ENCODE measurements at places on chromosomes 5 and 9.

- DNase-seq: no peak
Measured at GRCh38 chr5:145393426-145393825, 441.7 kb downstream of the PRELID2 start.

DNA sequence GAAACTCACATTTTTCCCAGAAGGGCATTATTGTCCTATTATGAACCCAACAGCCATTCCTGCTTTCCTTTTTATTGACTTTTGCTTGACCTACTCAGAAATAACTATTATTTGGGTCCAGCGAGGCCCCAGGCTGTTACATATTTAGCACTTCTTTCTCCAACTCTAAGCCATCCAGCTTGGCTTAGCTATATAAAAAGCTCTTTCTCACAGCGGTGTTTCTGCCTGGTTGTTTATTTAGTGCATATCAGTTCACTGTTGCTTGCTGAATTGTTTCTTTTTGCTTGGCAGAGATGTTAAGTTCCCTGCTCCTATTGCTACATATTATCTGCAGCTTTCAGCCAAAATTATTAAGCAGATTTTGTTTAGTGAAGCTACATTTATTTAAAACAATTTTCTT is 1156.8 kb upstream of the SEMA6A start:
- no peak for DNase-seq

GRCh38 chr9:129570450-129571297 is 50.2 kb downstream of the C9orf50 start:
- no peak for DNase-seq

DNA sequence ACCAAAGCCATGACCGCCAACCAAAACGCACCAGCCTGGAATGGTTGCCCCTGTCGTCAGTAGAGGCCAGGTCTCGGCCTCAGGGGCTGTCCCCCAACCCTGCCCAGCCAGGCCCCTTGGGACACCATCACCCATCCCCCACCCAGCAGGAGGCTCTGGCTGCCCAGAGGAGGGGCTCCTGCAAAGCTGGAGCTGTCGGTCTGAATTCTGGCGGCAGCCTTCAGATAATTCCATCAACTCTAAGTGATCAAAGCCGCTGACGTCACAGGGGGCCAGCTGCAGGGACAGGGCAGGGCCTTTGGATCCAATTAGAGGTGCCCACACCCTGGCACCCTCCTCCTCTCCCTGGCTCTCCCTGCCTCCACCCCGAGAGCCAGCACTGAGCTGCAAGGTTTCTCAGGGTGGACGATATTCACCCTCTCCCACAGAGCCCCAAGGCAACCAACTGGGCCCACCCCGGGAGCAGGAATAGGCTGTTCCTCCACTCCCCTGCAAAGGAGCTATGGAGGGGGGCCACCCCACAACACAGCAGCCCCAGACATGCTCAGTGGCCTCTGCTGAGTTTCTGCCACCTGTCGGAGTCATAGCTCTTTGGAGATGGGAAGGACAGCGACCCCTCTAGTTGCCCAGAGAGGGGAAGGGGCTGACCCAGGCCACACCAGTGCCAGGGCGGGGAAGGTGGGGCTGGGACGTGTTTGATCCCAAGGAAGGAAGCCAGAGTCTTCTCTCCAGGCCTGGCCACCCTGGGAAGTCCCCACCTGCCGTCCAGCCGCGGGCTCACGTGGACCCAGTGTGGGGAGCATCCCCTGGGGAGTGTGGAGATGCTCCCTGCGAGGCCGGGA is 78.4 kb downstream of the NTNG2 start:
- peak; percentile 30 for DNase-seq

GRCh38 chr5:58114324-58114723 is 345.6 kb downstream of the PLK2 start:
- no peak for DNase-seq

GRCh38 chr9:121738968-121739367 is 87.5 kb downstream of the DAB2IP start:
- DNase-seq: no peak

DNA sequence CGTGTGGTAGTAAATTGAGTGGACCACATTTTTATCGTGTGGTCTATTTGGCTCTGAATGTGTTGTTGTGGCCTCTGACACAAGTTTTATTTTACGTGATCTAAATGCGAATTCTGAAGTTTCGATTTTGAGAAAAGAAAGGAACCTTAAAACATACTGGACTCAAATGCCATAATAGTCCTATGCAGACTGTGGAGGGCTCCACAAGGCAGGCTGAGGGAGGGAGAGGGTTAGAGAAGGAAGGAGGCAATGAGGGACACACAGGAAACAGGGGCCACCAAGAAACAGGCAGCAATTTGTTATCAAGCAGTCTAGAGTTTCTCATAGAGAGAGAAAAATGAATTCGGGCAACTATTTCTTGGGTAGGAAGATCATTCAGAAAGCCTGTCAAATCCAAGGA is 110.4 kb upstream of the SEMA6A start:
- no peak for DNase-seq

- no peak for DNase-seq
Measured at GRCh38 chr9:126688617-126689016, 74.9 kb downstream of the LMX1B start.

- DNase-seq: no peak
Measured at GRCh38 chr5:6417657-6418056, 31.0 kb upstream of the UBE2QL1 start.

DNA sequence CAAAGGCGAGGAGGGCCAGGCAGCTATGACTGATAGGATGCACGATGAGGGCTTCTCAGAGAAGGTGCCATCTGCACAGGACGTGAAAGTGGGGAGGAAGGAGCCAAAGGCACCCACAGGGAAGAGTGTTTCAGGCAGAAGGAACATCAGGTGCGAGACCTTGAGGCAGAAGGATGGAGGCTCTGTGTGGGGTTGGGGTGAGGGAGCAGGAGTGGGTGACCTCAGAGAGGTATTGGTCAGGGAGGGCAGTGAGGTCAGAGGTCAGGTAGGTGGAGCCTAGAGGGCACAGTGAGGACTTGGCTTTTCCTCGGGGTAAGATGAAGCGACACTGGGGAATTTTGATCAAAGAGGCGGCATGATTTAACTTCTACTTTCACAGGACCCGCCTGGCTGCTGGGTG is 64.7 kb upstream of the XPA start:
- no peak for DNase-seq

DNA sequence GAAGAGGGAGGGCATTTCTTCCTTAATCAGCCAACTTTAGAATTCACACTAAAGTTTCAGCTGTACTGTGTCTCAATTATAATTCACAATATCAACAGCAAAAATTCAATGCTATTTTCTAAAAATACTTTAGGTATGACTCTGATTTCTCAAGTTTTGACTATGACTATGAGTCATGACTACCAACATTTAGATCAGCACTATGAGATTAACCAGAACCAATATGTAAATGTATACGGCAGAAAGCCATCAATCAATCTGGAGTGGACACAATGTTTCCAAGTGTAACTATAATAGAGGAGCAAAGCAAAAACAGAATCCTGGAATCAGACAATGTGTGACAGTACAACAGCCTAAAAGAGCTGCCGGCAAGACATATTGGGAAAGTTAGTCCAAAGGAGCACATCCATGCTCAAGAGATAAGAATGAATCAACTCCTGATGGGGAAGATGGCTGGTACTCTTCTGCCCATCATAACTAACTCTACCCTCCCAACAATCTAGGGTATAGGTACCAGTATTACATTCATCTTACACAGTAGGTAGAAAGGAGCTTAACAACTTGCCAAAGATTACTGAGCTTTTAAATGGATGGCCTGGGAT is 294.4 kb downstream of the SEMA5A start:
- no peak for DNase-seq

Measured in activated T-cell treated with anti-CD3 and anti-CD28 coated beads, Interleukin-2, amount 50 U/mL, for 1 hour (primary cell).